ENCODE measurements at places on chromosomes 4 and X.

- no peak for DNase-seq
Measured at GRCh38 chr4:122746485-122746965, 14.0 kb downstream of the BBS12 start.

DNA sequence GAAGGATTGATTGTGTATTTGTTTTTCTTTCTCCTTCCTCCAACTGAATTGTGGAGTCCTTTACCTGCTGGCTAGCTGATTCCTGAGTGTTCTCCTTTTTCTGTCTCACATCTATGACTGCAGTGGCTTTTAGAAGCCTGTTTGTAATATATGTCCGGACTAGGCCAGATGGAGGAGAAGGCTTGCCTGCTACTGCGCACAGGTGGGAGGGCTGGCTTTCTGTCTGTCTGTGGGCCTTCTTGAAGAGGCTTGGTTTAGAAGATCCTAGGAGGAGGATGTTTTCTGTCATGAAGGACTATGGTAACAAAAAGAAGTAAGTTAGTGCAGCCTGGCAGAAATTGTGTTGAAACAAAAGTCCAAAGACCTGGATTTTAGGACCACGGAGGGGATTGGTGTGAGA, 8.5 kb downstream of the PPP1R3F start:
- DNase-seq = no peak

GRCh38 chrX:3532581-3533085, 180.8 kb downstream of the PRKX start:
- no peak for DNase-seq

DNA sequence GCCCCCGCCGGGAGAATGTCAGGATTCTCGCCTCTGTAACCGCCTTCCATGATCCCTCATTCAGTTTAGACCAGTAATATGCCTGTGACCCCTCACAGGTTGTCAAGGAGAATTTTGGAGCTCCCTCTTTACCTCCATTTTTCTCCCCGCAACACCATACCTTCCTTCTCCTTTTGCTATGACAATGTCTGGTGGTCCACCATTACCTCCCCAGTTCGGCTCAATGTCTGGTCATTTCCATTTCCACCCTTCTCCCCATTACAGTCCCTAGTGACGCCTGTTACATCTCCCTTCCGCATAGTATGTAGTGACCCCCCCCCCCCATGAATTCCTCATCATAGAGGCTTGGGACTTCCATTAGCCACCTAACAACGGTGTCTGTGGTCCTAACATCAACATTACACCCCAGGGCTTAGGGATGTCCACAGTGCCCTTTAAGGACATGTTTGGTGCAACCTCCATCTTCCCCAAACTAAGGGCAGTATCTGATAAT, 700 bp downstream of the ARAF start:
- no peak for DNase-seq

- no peak for DNase-seq
Measured at GRCh38 chr4:40856277-40856839, 106.6 kb downstream of the NSUN7 start.

- peak; percentile 75 for DNase-seq
Measured at GRCh38 chr4:185504098-185505047, 30.9 kb downstream of the PDLIM3 start.

GRCh38 chrX:56788717-56789122, 59.7 kb downstream of the NBDY start:
- no peak for DNase-seq

DNA sequence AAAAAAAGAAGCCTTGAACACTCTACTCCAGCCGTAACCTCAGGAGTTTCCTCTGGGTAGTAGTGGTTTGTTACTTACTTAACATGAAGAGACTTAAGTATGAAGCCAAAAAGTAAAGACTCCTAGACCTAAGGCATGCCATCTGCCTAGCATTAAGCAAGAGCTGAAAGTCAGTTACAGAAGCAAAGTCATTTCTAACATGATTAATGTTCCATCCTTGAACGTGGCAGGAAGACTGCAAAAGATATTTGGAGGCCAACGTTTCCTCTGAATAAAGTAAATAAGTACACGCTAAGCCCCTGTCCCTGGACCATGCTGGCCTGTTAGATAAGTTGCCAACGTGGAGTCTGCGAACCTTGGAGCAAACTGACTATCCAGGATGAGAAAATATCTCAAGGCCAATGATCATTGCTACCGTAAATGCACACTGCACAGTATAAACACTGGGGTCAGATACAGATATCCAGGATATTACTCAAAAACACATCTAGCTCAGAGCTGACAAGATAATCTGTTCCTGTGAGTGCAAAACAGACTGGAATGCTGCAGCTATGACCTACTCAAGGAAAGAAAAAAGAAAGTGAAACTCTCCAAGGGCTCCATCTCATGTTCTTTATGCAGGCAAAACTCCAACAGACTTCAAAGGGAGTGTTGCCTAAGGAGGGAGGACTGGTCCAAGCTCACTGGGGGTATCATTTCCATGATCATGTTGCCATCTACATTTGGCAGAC, 255.8 kb downstream of the COL25A1 start:
- peak; percentile 58 for DNase-seq

DNA sequence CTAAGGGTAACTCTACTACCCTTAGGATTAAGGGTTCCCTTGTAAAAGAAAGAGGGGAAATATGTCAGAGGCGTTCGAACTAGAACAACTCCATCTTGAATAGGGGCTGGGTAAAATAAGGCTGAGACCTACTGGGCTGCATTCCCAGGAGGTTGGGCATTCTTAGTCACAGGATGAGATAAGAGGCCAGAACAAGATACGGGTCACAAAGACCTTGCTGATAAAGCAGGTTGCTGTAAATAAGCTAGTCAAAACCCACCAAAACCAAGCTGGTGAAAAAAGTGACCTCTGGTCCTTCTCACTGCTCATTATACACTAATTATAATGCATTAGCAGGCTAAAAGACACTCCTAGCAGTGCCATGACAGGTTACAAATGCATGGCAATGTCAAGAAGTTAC, 922.0 kb downstream of the DMD start:
- no peak for DNase-seq

- DNase-seq = no peak
Measured at GRCh38 chr4:68372588-68372987, 22.7 kb upstream of the YTHDC1 start.

DNA sequence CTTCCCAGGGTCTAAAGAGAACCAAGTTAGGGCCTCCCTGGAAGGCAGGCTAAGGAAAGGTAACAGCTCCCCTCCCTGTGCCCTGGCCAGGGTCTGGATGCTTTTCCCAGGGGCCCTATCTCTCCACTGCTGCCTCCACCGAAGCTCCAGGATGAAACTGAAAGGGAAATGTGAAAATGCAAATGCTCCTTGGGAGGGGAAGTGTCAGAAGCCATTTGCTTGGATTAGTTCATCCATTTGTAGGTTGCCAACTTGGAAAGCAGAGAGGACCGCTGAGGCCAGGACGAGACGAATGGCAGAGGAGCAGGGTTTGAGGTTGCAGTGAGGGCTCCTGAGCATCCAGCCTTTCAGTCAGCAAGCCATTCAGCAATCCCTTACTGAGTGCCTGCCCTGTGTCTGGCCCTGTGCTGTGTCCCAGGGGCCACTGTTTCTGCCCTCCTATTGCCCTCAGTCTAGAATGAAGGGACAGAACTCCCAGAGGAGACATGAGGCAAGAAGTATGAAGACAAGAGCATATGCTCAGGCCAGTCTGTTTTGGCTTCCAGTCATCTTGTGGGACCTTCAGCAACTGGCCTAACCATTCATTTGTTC, 45.9 kb upstream of the PGRMC1 start:
- no peak for DNase-seq

DNA sequence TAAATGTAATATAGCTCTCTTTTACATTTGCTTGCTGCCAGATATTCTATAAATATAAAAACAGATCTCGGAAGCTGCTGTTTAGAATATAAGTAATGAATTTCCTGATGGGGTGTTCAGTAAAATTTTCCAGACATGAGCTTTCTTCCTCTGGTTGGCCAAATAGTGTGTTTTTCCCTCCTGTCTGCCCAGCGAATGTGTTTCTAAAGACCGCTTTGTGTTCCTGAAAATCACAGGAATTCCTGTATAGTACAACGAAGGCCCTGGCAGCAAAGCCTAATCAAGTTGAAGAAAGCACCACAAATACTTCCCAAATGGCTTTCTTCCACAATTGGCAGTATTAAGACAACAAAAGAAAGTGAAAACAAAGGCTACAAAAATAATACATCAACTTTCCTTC, 494.1 kb downstream of the INPP4B start:
- no peak for DNase-seq

DNA sequence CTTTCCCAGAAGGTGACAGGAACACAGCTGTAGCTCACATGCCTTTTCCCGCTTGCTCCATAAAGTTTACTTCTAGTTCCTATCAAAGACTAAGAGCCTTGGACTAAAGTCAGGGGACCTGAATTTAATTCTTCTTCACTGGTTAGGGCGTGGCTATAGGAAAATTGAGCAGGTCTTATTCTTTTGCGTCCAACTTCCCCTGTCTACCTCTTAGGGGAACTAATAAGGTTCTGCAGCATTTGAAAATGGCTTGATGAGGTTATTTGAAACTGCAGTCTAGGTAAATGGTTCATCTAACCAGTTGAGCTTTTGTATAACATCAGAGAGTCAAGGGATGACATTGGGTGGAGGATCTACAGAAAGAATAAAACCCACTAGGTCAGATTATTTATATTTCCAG, 2.6 kb downstream of the ARHGAP10 start:
- DNase-seq = no peak

DNA sequence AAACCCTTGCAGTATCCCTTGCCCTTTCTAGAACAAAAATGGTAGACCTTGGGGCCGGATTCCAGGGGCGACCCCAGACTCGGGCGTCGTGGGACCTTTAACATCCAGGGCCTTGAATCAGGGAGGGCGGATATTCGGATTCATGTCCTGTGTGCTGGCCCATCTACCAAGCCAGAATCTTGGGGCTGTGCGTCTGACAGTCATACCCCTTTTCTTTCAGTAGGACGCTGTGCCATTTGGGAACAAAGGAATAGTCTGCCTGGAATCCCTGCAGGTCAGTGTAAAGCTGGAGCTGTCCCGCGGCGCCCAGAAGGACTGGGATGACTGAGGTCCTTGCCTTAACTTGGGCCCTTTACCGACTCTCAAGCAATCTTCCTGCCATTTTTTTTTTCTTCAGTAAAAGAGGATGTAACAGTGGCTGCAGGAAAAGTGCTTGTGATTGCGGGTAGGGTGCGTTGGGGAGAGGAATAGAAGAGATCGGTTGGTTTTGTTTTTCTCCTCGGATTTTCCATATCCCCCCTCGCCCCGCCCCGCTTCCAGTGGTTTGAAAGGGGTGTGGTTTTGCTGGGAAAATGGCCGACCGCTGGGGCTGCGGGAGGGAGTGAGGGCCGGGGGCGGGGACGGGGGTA, 518 bp downstream of the ARMCX1 start:
- DNase-seq = peak; percentile 15

- DNase-seq = no peak
Measured at GRCh38 chr4:929096-929765, 2.9 kb downstream of the GAK start.

DNA sequence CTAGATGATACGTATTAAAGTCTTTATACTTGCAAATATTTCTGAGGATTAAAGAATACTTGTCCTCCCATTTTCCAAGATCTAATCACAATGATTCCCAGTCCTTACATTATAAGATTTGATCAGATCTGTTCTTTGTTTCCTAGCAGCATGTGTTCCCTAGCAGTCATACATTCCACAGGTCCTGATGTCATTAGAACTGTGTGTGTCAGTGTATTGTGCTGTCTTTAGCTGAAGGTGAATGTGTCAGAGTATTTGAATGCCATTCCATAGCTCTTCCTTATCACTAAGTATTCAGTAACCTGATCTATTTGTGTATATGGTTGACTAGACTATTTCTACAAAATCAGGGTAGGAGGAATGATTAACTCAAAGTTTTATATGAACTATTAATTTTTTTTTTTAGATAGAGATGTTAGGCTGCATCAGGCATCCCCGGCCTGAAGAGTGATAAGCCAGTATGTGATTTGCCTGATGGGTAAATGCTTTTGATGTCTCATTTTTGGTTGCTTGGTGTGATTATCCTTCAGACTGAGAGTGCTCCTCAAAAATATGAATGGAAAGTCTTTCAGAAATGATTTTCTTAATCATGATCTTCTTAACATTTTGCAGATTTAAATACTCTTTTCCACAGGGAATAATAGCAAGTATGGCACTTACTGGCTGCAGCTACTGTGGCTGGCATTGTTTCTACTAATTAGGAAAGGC, 4.4 kb downstream of the ADGRL3 start:
- peak; percentile 93 for DNase-seq

- DNase-seq = no peak
Measured at GRCh38 chr4:105145156-105145902, 1.3 kb upstream of the TET2 start.

- DNase-seq = no peak
Measured at GRCh38 chr4:165331359-165331758, 3.9 kb downstream of the MSMO1 start.

DNA sequence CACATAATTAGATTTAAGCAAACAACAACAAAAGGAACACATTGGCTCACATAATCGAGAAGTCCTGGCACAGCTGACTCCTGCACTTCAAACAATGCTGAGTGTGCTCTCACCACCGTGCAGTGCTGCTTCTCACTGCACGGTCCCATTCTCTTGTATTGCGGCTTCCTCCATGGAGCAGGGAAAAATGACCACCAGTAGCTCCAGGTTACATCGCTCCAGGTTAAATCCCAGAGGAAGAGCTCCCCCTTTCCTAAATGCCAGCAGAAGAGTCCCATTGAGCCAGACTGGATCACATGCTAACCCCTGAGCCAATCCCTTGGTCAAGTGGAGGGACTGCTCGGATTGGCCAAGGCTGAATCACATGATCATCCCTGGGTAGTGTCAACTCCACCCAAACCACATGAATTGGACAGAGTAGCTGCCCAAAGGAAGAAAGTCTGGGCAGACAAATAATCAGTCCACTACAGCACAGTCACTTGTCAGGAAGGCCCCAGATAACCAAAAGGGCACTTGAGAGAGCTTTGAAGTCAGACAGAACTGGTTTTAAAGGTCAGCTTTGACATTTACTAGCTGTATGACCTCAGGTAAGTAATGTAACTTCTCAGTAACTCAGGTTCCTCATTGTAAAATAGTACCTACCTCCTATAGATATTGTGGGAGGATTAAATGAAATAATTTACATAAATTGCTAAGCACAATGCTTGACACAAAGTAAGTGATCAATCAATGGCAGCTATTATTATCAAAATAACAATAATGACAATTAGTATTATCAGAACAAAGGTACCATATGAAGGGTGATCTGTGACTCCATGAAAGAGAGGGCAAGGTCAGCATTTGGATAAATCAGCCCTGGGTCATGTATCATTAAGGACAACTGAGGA, 14.3 kb downstream of the TEC start:
- DNase-seq = no peak

GRCh38 chr4:128315756-128316520, 28.3 kb upstream of the PGRMC2 start:
- no peak for DNase-seq

GRCh38 chr4:170652571-170652970, 562.8 kb upstream of the AADAT start:
- no peak for DNase-seq

DNA sequence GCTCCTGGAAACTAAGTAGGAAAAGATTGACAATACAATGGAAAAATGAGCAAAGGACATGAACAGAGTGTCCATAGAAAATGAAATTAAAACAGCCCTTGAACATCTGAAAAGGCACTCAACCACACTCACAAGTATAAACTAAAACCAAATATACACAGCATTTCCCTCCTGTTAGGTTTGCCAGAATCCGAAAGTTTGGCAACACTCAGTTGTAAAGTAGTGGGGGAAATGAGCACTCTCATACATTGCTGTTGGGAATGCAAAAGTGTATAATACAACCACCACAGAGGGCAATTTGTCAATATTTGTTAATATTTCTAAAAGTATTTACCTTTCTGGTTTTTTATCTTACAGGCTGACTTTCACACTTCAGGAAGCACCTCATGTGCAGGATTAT, 84.2 kb upstream of the TMEM164 start:
- no peak for DNase-seq

- DNase-seq = no peak
Measured at GRCh38 chrX:8873956-8874355, 72.8 kb upstream of the FAM9A start.

Data from brain microvascular endothelial cell (primary cell).